T-helper 2 cell treated with Interferon-gamma antibody and Interleukin-4, amounts not matched to agents 5 μg/mL and 100 μg/mL, for 36 hours (primary cell): ENCODE measurements at places on chromosomes 6 and 20.

GRCh38 chr20:56418385-56418861, 6.4 kb downstream of the CASS4 start:
- peak overlapping the region; percentile 65 for H3K27ac ChIP-seq
- peak; percentile 33 for DNase-seq
- H3K27me3 ChIP-seq, result no peaks in the 10 kb centered on the region
- peak overlapping the region; percentile 49 for H3K4me3 ChIP-seq
- peaks cover 18% of the 10 kb centered on the region for H3K36me3 ChIP-seq

- H3K4me3 ChIP-seq, result no peak overlapping the region
- no peaks in the 10 kb centered on the region for H3K27me3 ChIP-seq
- H3K36me3 ChIP-seq, result no peaks in the 10 kb centered on the region
Observed at GRCh38 chr6:18823782-18824386, 436.7 kb downstream of the RNF144B start.

- no peak overlapping the region for H3K27ac ChIP-seq
- H3K4me3 ChIP-seq, result no peak overlapping the region
- H3K36me3 ChIP-seq, result peaks cover 2% of the 10 kb centered on the region
- peak; percentile 3 for DNase-seq
Observed at GRCh38 chr20:26208296-26209091, 511.8 kb upstream of the ZNF337 start.

- no peak overlapping the region for H3K27ac ChIP-seq
- no peaks in the 10 kb centered on the region for H3K27me3 ChIP-seq
- DNase-seq, result no peak
- no peaks in the 10 kb centered on the region for H3K4me1 ChIP-seq
- no peak overlapping the region for H3K4me3 ChIP-seq
- H3K36me3 ChIP-seq, result no peaks in the 10 kb centered on the region
Observed at GRCh38 chr20:20399531-20400500, 31.9 kb downstream of the INSM1 start.

GRCh38 chr6:107704347-107705013, 119.6 kb downstream of the SCML4 start:
- peaks cover 4% of the 10 kb centered on the region for H3K4me1 ChIP-seq
- H3K36me3 ChIP-seq, result peaks cover 8% of the 10 kb centered on the region
- DNase-seq, result no peak
- H3K27ac ChIP-seq, result no peak overlapping the region

DNA sequence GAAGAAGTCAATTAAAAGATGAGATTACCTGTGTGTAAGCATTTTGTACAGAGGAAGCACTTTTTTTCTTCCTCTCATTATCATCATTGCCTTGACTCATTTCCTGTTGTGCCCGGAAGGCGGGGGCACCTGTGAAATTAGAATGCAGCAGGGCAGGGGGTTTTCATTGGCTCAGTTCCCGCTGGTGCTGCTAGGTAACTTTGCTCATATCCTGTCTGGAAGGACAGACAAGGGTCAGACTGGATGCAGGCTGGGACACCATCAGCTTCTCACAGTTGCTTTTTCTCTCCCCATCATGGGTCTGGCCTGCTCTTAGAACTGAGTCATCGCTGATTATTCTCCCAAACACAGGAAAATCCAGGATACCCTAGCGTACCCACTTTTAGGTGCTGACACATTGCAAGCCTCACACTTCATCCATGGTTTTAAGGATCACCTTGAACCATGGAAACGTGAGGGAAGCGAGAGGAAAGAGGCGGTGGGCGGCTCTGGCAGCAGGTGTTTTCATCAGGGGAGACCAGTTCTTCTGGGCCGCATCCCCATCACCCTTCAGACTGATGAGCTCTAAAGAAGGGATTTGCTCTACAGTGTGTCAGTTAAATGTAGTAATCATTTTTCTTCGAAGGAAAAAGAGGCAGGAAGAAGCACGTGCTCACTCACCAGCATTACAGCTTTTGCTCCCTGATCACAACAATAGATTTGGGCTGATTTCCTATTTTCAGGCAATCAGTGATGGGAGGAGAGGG, 195.7 kb upstream of the SASH1 start:
- DNase-seq, result peak; percentile 32
- peaks cover 9% of the 10 kb centered on the region for H3K4me1 ChIP-seq
- H3K4me3 ChIP-seq, result peak overlapping the region; percentile 8
- H3K27me3 ChIP-seq, result peaks cover 7% of the 10 kb centered on the region
- no peak overlapping the region for H3K27ac ChIP-seq

DNA sequence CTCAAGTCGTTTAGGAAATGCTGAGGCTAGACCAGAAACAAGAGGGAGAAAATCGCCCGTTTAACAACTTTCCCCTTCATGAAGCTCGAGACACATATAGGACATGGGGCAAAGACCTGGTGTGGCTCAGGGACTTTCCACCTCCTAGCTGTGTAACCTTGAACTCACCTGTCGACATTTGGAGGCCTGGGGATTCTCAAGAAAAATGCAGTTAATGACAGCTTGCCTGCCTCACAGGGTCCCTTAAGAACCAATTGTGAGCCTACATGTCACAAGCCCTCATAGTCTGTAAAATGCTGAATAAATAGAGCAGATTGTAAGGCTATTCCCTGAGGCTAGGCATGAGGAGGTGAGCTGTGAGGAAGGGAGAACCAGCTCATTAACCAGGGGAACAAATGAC, 35.1 kb downstream of the MGME1 start:
- H3K27ac ChIP-seq, result no peak overlapping the region
- H3K36me3 ChIP-seq, result no peaks in the 10 kb centered on the region
- no peaks in the 10 kb centered on the region for H3K4me1 ChIP-seq

GRCh38 chr6:117233145-117233544, 32.2 kb upstream of the VGLL2 start:
- no peaks in the 10 kb centered on the region for H3K4me1 ChIP-seq
- H3K36me3 ChIP-seq, result no peaks in the 10 kb centered on the region
- H3K4me3 ChIP-seq, result no peak overlapping the region
- no peak overlapping the region for H3K27ac ChIP-seq
- no peaks in the 10 kb centered on the region for H3K27me3 ChIP-seq

DNA sequence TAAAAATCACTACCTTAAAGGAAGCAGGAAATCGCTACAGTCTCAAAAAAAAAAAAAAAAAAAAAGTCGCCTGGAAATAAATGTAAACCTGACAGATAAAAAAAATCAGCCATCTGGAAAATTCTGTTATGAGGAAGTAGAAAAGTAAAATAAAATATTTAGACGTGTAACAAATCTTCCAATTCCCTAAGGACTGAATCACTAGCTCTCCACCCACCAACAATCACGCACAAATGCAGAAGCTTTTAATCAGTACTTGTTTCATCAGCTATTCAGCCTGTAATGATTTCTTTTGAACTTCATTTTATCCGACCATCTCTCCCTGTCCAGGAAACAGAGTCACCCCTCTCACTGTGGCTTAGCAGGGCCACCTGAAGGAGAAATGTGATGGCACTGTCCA, 59.0 kb downstream of the SLC23A2 start:
- H3K27ac ChIP-seq, result no peak overlapping the region
- no peak for DNase-seq
- H3K4me3 ChIP-seq, result no peak overlapping the region

DNA sequence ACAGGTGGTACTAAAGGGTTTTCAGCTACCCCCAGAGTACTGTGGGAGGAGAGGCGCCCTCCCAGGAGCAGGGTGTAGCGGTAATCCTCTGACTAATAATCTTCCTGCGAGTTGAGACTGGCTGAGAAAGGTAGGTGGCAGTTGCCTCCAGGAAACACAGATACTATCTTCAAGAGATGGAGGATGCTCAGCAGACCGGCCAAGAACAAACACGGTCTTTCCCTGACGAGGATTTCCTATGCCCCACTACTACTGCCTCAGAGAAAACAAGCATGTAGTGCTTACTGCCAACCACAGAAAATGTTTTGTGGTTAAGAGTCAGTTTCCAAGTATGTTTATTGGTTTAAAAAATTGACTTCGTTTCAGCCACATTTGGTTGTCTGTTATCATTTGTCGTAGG, 26.8 kb downstream of the C6orf89 start:
- H3K36me3 ChIP-seq, result peaks cover 58% of the 10 kb centered on the region
- H3K27ac ChIP-seq, result peak overlapping the region; percentile 94
- no peaks in the 10 kb centered on the region for H3K27me3 ChIP-seq

DNA sequence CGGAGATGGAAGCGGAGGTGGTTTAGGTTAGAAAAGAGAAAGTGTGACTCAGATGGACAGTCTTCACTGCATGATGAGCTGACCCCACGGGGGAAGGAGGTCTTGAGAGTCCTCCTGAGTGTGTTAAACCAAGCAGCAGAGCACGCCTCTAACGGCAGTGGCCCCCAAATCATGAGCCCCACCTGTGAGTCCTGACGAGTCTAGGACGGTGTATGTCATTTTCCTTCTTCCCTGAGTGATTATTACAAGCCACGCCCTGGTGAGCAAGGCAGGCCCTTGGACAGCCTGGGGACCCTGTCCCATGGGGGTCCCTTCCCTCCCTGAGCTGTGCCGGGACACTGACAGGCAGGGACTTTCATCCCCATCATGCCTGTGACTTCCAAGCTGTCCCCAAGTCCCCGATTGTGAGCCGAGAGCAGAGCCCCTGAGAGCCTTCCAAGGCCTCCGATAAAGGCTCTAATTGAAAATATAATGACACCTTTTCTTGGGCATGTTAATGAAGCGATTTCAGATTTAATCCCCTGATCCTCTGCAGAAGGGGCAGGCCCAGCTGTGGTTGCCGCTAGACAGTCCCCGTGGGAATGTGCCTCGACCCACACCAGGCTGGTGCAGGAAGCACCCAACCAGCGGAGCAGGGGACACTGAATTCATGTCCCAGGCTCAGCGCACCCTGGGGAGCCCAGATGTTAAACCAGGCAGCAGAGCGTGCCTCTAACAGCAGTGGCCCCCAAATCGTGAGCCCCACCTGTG, 320.1 kb downstream of the TAF4 start:
- H3K27ac ChIP-seq, result no peak overlapping the region
- no peaks in the 10 kb centered on the region for H3K36me3 ChIP-seq
- no peaks in the 10 kb centered on the region for H3K4me1 ChIP-seq
- DNase-seq, result no peak
- H3K27me3 ChIP-seq, result peaks cover 2% of the 10 kb centered on the region

DNA sequence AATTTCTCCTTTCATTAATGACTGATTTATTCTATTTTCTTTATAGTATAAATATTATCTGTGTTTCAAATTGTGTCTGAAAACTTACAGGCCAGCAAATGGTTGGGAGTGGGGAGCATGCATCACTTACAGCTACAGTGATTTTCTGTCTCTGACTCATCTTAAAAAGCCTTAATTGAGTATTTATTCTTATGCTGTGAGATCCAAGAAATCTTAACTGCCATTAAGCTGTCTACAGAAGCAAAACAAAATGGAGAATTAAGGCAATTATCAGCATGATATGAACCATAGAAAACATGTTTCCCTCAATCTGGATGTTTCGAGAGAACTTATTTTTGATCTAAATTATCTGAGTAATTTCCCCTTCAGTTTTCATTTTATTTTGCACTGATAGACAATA, 831.2 kb downstream of the KIF16B start:
- no peaks in the 10 kb centered on the region for H3K36me3 ChIP-seq
- H3K4me3 ChIP-seq, result no peak overlapping the region
- no peak for DNase-seq
- no peak overlapping the region for H3K27ac ChIP-seq
- no peaks in the 10 kb centered on the region for H3K27me3 ChIP-seq

- no peak for DNase-seq
- H3K27ac ChIP-seq, result no peak overlapping the region
- H3K4me3 ChIP-seq, result no peak overlapping the region
- H3K36me3 ChIP-seq, result no peaks in the 10 kb centered on the region
- H3K27me3 ChIP-seq, result peaks cover 40% of the 10 kb centered on the region
- H3K4me1 ChIP-seq, result peaks cover 3% of the 10 kb centered on the region
Observed at GRCh38 chr6:33850869-33851541, 47.2 kb upstream of the MLN start.

- no peaks in the 10 kb centered on the region for H3K27me3 ChIP-seq
- peaks cover 36% of the 10 kb centered on the region for H3K4me1 ChIP-seq
- DNase-seq, result peak; percentile 92
- peak overlapping the region; percentile 96 for H3K27ac ChIP-seq
- H3K36me3 ChIP-seq, result peaks cover 15% of the 10 kb centered on the region
Observed at GRCh38 chr6:155171109-155171746, 92.6 kb upstream of the CLDN20 start.

GRCh38 chr6:23457321-23457720, 668.7 kb upstream of the NRSN1 start:
- no peak for DNase-seq
- H3K4me1 ChIP-seq, result no peaks in the 10 kb centered on the region
- no peak overlapping the region for H3K4me3 ChIP-seq
- no peaks in the 10 kb centered on the region for H3K36me3 ChIP-seq

GRCh38 chr6:4543596-4543995, 232.6 kb upstream of the CDYL start:
- H3K4me1 ChIP-seq, result no peaks in the 10 kb centered on the region
- H3K27ac ChIP-seq, result no peak overlapping the region
- H3K36me3 ChIP-seq, result no peaks in the 10 kb centered on the region
- H3K4me3 ChIP-seq, result no peak overlapping the region

- H3K27ac ChIP-seq, result no peak overlapping the region
- H3K4me3 ChIP-seq, result no peak overlapping the region
- no peaks in the 10 kb centered on the region for H3K4me1 ChIP-seq
- no peaks in the 10 kb centered on the region for H3K36me3 ChIP-seq
- H3K27me3 ChIP-seq, result peaks cover 45% of the 10 kb centered on the region
- peak; percentile 46 for DNase-seq
Observed at GRCh38 chr20:46174469-46175126, 56.5 kb downstream of the CD40 start.

- H3K4me1 ChIP-seq, result peaks cover 68% of the 10 kb centered on the region
- H3K27me3 ChIP-seq, result no peaks in the 10 kb centered on the region
- DNase-seq, result no peak
- peaks cover 7% of the 10 kb centered on the region for H3K36me3 ChIP-seq
Observed at GRCh38 chr20:59151820-59152219, 11.8 kb upstream of the ZNF831 start.

- H3K27me3 ChIP-seq, result peaks cover 3% of the 10 kb centered on the region
- H3K27ac ChIP-seq, result no peak overlapping the region
- no peaks in the 10 kb centered on the region for H3K36me3 ChIP-seq
- H3K4me1 ChIP-seq, result peaks cover 13% of the 10 kb centered on the region
- no peak for DNase-seq
Observed at GRCh38 chr20:824916-825315, 8.6 kb upstream of the FAM110A start.

DNA sequence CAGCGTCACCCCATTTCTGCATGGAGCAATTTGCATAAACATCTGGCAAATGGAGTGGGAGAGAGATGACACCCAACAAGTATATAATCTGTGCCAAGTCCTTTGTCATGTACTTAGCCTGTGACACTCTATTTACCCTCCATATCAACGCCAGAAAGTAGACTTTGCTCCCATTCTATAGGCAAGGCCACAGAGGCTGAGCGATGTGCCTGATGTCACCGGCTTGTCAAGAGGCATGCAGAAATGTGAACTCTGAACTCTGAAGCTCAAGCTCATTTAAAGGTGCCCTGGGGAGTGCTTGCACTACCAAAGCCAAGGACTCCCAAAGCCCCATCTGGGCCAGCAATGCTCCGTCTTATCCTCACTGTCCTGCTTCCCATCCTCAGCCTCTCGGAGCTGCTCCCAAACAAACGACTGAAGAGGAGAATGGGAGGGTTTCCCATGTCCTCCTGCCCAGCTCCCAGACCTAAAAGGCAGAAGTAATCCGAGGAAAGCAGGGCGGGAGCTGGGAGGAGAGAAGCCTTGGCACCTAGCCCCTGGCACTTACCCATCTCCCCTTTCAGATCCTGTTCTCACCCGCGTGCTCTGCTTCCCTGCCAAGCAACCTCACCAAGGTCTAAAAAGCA, 9.2 kb downstream of the CPNE5 start:
- H3K27me3 ChIP-seq, result peaks cover under 1% of the 10 kb centered on the region
- DNase-seq, result no peak
- no peak overlapping the region for H3K4me3 ChIP-seq
- H3K27ac ChIP-seq, result no peak overlapping the region
